ENCODE measurements at places on chromosomes 16 and 17.

DNA sequence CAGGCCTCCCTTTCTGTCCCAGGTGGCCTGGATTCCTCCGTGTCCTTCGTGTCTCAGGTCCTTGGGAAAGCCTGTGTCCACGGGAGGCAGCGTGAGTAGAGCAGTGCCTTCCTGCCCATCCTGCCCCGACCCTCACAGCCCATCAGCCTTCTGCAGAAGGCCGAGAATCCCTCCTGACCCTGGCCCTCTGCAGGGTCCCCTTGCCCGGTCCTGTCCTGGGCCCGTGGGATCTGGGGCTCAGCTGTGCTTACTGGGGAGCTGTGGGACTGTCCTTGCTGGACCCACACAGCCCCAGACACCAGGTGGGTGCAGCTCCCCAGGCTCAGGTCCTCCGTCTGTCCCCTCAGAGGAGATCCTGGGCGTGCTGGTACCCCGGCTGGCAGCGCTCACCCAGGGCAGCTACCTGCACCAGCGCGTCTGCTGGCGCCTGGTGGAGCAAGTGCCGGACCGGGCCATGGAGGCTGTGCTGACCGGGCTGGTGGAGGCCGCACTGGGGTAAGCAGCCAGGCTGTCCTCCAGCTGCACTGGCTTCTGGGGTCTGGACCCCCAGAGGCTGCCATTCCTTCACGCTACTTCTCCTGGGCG, 3.9 kb downstream of the TELO2 start:
- DNase-seq = no peak

- DNase-seq = no peak
These were observed 1.2 kb upstream of the GRB7 start for GRCh38 chr17:39736319-39737165.

- no peak for DNase-seq
These were observed 154.4 kb upstream of the FOXF1 start for GRCh38 chr16:86355951-86356350.

DNA sequence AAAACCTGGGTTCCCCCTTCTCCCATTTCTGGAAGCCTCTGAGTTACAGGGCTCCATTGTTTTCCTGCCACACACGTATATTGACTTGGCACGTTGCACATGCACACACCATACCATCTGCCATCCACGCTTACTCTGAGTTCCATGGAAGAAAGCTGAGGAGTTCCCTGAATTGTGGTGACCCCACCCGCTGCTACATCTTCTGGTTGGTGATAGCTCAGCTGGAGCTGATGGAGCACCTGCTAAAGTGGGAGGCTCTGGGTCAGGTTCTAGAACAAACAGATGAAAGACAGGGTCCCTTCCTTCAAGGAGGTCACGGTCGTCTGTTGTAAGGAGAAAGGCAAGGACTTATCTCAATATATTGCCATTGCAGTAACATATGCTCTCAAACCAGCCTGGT, 41.1 kb downstream of the TMEM11 start:
- DNase-seq = peak; percentile 18

GRCh38 chr16:47458331-47458730, 2.5 kb downstream of the ITFG1 start:
- DNase-seq = no peak

- DNase-seq = peak; percentile 55
These were observed 12.4 kb downstream of the SGCA start for GRCh38 chr17:50177983-50178834.

Data from activated CD8-positive, alpha-beta memory T cell treated with anti-CD3 and anti-CD28 coated beads, Interleukin-2, amount 10 ng/mL, durations not matched to agents 7 days and 5 days (primary cell).